ENCODE measurements at places on chromosomes 5 and 9.
A peak's percentile ranks its signal among the peaks of the same experiment; 100 is the strongest.

DNA sequence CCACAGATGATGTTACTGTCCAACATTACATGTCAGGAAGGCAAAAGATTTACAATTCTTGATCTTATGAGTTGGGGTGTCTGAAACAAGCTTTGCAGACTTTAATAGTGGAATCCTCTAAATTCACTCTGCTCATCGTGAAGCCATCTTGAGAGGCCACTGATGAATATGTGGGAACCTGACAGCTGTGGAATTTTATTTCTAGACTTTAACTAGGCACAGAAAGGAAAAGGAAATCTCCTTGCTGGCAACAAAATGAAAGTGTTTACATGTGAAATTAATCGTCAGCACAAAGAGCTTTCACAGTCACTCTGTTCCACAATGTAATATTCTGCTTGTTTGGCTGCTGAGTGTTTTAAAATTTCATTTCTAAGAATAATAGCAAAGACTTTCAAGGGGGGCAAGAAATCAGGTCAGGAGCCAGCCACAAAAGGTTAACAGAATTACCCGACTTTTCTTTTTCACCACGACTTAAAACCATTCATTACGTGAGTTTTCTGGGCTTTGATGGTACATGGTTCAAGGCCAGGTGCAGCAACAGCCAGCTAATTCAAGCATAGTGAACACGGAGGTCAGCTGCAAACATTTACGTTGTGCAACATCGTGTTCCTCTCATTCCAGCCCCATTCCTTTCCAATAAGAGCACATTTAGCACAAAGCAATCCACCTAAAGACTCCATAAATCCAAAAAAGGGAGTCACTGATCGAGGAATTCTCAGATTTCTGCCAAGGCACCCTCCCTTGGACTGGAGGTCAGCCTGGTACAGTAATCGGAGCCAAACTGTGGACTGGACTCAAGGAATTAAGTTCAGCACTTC, 14.6 kb downstream of the NREP start:
- H3K4me1 ChIP-seq, result peaks cover 2% of the 10 kb centered on the region
- H3K36me3 ChIP-seq, result peaks cover 40% of the 10 kb centered on the region
- H3K27ac ChIP-seq, result peak overlapping the region; percentile 77
- H3K4me3 ChIP-seq, result no peak overlapping the region
- no peak for DNase-seq
- no peaks in the 10 kb centered on the region for H3K27me3 ChIP-seq

GRCh38 chr5:5298841-5299541, 123.5 kb upstream of the ICE1 start:
- H3K4me1 ChIP-seq, result no peaks in the 10 kb centered on the region
- DNase-seq, result no peak
- no peaks in the 10 kb centered on the region for H3K27me3 ChIP-seq

GRCh38 chr9:14052359-14052758, 261.6 kb downstream of the NFIB start:
- no peak overlapping the region for H3K27ac ChIP-seq
- no peak overlapping the region for H3K4me3 ChIP-seq
- H3K4me1 ChIP-seq, result no peaks in the 10 kb centered on the region
- no peaks in the 10 kb centered on the region for H3K27me3 ChIP-seq
- DNase-seq, result no peak
- H3K36me3 ChIP-seq, result no peaks in the 10 kb centered on the region

GRCh38 chr5:66807743-66808142, 211.6 kb downstream of the MAST4 start:
- no peaks in the 10 kb centered on the region for H3K36me3 ChIP-seq
- no peak overlapping the region for H3K4me3 ChIP-seq
- H3K4me1 ChIP-seq, result no peaks in the 10 kb centered on the region
- peaks cover 5% of the 10 kb centered on the region for H3K27me3 ChIP-seq
- no peak for DNase-seq
- H3K27ac ChIP-seq, result no peak overlapping the region

GRCh38 chr9:109817846-109818472, 38.0 kb downstream of the PALM2AKAP2 start:
- H3K27ac ChIP-seq, result peak overlapping the region; percentile 76
- H3K27me3 ChIP-seq, result no peaks in the 10 kb centered on the region
- H3K4me3 ChIP-seq, result no peak overlapping the region
- H3K36me3 ChIP-seq, result no peaks in the 10 kb centered on the region

DNA sequence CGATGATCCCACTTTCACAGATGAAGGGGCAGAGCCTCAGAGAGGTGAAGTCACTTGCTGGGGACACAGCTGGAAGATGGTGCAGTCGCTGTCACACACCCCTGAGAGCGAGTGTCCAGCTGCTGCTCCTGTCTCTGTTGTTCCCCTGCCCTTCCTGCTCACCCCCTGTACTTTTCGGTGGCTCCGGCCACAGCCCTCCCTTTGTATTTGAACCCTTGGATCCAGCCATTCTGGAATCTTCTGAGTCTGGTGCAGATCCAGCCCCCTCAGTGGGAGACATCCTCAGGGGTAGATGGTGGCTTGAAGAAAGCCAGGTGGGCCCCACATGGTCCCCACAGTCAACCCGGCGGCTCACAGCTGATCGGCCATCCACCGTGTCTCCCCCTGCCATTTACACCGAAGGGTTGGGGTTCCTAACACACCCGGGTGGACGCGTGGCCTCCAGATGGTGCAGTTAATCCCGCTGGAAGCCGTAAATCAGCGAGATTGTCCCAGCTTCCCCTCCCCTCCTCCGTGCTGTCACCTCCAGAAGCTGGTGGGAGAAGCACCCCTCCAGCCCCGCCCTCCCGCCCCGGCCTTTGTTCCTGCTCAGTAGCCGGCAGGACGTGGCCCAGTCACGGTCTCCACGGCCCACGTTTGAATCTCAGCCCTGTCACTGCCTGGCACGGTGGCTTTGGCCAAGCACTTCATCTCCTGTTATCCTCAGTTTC, 204.8 kb downstream of the C9orf50 start:
- H3K4me3 ChIP-seq, result no peak overlapping the region
- peak overlapping the region; percentile 84 for H3K27ac ChIP-seq
- H3K27me3 ChIP-seq, result no peaks in the 10 kb centered on the region
- H3K36me3 ChIP-seq, result no peaks in the 10 kb centered on the region
- no peak for DNase-seq
